ENCODE measurements at places on chromosomes 2 and 18.

DNA sequence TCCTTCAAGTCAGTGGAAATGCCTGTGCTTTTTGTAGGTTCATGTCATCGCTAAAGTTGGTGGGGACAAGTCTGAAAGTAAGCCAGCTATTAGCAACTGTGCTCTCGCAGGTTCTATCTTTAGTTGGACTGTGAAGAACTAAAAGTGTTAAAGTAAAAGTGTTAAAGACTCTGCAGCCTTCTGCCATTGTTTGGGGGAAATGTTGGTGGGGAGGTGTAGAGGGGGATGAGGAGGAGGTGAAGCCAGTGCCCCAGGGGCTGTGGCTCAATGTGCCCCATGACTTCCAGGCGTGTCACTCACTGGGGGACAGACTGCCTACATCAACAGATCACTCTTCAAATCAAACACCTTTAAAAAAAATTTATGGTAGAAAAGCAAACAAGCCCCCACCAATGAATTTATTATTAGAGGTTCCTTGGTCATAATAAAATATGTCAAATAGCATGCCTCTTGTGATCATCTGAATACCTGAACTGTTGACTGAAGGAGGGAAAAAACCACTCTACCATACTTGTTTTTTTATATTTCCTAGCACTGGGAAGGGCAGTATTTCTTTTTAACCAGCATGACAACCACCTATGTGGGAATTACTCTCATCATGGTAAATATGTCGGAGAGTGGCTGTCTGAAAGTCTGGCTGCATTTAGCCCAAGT lies 19.3 kb downstream of the TGFA start:
- no peak for DNase-seq

DNA sequence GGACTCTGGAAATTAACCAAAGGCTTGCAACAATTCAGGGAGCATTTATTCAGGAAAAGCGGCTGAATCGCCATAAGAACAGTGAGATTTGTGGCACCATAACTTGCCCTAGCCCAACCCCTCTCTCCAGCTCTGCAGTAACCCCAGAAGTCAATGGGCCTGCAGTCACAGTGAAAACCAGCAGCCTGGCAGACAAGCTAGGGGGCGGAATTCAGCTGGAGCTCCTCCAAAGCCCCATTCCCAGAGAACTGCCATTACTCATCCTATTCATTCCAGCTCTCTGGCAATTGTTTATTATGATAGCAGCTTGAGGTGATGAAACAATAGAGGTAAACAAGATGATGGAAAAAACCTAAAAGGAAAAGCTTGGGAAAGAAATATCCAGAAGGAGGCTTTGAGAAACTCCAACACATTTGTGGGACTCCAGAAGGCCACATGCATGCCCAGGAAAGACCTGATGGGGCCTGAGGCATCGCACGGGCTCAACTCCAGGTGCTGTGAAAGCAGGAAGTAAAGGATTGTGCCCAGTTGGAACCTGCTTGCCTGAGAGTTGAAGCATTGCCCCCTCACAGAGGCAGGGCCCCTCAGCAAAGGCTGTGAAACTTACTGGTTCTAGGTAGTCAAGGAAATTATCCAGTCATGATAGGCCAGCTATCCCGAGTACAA lies 126.7 kb downstream of the TWIST2 start:
- DNase-seq, result no peak

- DNase-seq, result no peak
Observed at GRCh38 chr2:52639692-52640091, 1127.9 kb upstream of the CHAC2 start.

DNA sequence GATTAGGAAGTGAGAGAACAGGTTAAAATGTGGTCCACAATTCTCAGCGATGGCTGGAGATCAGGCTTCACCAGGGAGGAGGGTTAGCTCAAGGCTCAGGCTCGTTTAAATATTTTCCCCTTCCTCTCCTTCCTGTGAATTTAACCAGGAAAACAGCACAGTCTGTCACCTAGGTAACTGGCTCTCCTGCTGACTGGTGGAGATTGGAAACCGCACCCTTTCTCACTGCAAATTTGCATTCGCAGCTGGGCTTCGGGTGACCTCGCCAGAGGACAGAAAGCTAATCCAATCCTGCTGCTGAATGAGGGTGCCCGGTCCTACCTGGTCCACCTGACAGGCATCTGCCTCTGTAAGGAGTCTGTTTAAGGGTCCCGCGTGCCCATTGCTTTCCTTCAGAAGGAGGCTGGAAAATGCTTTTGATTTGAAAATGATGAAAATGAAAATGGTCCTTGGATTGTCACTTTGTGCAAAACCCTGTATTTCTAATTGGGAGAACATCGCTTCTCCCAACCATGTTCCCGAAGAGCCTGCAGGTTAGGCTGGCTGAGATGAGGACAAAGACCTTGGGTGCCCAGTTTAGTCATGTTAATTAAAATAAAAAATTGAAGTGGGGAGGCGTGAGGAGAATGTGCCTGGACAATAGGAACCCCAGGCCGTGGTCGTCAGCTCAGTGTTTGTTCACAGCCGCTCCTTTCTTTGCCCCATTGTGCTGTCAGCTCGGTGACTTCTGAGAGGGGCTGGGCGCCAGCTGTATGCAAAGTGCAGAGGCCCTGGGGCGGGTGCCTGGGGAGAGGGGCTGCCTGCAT lies 43.4 kb upstream of the MTCL1 start:
- no peak for DNase-seq

DNA sequence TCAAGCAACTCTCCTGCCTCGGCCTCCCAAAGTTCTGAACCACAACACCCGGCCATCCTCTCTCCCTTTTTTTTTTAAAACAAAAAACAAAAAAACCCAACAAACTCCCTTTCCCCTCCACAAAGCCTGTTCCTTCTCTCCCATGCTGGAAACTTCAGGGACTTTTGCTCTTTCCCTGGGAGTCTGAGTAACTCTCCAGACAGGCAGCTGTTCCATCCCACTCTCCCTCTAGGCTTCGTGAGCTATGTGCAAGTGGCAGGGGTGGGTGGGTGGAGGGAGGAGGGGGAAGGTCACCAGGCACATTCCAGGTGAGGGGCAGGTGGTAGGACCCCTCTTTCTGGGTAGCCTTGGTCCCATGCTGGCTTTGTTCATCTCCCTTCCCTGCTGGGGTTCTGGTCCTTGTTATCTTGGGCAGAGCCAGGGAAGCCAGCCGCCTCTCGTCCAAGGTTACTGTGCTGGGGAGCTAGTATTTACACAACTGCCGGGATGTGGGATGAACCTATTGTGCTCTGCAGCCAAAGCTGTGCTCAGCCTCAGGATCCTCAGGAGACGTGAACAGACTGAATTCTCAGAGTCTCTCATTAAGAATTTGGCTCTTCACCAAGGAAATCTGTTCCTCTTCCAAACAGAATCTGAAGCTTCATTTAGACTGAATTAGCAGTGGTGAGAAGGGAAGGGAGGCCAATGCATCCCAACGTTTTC lies 106.9 kb downstream of the LIPG start:
- DNase-seq, result no peak

DNA sequence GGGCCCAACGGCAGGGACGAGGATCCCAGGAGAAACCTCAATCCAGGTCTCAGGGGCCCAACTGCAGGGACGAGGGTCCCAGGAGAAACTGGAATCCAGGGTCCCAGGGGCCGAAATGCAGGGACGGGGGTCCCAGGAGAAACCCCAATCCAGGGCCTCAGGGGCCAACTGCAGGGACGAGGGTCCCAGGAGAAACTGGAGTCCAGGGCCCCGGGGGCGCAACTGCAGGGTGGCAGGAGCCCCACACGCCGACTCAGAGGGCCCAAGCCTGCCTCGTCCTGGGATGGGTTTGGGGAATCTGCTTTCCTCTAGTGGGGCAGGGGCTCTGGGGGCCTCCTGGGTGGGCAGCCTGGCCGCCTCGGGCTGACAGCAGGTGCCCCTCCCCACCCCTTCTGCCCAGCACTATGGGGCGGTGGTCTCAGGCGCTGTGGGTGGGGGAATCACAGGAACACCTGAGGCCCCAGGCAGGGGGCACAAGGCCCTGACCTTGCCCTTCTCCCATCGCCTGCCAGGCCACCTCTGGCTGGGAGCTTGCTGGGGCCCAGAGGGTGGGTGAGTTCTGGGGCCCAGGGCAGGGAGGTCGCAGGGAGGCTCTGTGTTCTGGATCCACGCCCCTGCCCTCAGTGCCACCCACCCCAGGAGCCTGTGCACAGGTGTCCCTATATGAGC lies 7.1 kb downstream of the RTP5 start:
- no peak for DNase-seq

DNA sequence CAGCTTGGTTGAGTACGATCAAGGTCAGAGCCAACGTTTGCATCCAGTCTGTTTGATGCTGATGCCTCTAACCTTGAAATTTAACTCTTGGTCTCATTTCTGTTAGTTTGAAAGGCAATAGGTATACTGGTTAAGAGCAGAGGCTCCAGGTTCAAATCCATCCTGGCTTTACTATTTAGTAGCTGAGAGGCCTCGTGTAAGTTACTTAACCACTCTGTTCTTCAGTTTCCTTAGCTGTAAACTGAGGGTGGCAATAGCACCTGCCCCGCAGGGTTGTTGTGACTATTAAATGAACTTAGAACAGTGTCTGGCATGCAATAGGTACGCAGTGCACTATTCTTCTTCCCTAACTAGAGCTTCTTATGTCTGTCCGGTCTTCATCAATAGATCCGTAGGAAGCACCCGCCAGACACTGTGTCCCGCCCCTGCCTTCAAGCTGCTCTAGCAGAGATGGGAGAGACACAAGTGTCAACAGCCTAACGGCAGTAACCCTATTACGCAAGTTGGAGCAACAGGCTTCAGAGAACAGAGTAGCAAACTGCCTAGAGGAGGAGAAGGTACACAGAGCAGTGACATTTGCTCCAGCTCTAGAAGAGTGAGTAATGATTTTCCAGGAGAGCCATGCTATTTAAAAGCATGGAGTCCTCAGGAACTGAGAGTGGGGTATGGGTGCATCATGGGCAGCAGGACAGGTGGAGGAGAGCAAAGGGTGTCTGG lies 62.7 kb upstream of the ST3GAL5 start:
- DNase-seq, result no peak

GRCh38 chr2:172098650-172099471 lies 3.8 kb downstream of the DLX2 start:
- peak; percentile 71 for DNase-seq

DNA sequence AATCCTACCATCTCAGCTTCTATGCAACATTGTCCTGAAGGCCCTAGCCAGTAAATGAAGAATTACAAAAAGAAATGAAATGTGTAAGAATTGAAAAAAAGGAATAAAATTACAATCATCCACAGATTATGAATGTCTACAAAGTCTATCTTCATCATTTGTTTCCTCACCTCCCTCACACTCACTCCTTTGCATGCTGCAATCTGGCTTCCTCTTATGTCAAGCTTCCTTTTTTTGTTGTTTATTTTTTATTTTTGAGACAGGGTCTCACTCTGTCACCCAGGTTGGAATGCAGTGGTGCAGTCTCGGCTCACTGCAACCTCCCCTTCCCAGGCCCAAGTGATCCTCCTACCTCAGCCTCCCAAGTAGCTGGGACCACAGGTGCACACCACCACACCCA lies 129.0 kb downstream of the CABYR start:
- DNase-seq, result no peak

GRCh38 chr2:32485399-32485798 lies 128.6 kb downstream of the BIRC6 start:
- no peak for DNase-seq

- no peak for DNase-seq
Observed at GRCh38 chr2:124810132-124810531, 785.0 kb downstream of the CNTNAP5 start.

DNA sequence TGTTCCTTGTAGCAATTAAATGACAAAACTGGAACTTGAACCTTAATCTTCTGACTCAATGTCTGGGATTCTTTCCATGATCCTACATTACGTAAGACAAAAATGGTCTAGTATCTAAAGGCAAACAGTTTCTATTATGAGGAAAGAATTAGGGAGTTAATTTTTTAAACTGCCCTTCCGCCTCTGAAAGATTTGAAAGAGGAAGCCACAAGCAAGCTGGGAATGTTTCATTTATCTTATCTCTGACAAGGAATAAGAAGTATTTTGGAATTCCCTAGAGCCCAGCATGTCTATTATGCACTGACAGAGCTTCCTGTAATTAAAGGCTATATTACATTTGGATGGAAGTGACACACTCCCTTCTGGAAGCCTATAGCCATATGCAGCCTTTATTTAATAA lies 558.8 kb upstream of the CDH2 start:
- no peak for DNase-seq

DNA sequence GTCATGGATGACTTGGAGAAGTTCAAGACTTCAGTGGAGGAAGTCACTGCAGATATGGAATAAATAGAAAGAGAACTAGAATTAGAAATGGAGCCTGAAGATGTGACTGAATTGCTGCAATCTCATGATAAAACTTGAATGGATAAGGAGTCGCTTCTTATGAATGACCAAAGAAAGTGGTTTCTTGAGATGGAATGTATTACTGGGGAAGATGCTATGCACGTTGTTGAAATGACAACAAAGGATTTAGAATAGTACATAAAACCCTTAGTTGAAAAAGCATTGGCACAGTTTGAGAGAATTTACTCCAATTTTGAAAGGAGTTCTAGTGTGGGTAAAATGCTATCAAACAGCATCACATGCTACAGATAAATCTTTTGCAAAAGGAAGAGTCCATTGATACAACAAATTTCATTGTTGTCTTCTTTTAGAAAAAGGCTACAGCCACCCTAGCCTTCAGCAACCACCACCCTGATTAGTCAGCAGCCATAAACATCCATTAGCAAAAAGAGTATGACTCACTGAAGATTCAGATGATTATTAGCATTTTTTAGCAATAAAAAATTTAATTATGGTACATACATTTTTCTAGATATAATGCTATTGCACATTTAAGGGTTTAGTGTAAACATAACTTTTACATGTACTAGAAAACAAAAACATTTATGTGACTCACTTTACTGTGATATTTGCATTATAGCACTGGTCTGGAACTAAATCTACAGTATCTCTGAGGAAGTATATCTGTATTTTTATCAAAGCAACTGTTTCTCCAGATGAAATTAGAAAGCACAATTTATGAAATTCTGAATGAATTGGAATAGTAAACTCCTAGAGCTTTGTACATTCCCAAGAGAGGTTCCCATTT lies 110.5 kb upstream of the TACR1 start:
- no peak for DNase-seq

- no peak for DNase-seq
Observed at GRCh38 chr2:24702800-24703199, 90.4 kb downstream of the PTRHD1 start.

DNA sequence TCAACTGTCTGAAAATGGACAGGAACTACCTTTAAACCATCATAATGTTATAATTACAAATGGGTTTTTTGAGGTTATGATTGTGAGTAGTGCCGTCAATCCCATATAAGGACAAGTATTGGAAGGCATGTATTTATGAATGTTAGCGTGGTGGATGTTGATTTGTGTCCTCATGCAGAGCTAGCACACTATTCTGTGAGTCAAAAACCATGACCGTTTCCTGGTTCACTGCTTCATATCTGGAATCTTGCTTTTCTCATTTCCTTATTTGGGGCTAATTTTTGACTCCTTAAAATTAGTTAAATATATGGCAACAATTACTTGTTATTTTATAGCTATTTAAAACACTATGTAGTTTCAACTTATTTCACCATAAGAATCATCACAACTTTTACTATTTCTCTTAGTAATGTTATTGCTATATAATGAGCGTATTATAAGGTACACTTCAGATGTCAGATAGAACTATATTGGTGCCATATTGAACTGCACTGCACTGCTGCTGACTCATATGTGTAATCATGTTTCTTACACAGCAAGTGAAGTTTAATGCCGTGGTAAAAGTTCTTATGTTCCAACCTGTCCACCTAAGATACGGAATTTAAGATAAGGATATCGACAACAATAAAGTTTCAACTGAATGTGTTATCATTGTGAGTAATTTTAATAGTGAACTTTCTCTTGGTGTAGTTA lies 192.8 kb downstream of the PTGR3 start:
- DNase-seq, result no peak

All from activated CD8-positive, alpha-beta T cell treated with anti-CD3 and anti-CD28 coated beads for 36 hours (primary cell).